KBM-7 (cell line): ENCODE measurements at places on chromosomes 6 and 20.

GRCh38 chr20:10906834-10907233 is 233.0 kb upstream of the JAG1 start:
- no peak for DNase-seq

GRCh38 chr20:62952968-62953838 is 694 bp downstream of the SLC17A9 start:
- no peak for DNase-seq

GRCh38 chr6:2381872-2382661 is 136.7 kb upstream of the GMDS start:
- no peak for DNase-seq

GRCh38 chr6:164166515-164166914 is 752.0 kb downstream of the QKI start:
- DNase-seq, result no peak

- DNase-seq, result no peak
These were observed 23.9 kb downstream of the HDDC2 start for GRCh38 chr6:125277838-125278237.

DNA sequence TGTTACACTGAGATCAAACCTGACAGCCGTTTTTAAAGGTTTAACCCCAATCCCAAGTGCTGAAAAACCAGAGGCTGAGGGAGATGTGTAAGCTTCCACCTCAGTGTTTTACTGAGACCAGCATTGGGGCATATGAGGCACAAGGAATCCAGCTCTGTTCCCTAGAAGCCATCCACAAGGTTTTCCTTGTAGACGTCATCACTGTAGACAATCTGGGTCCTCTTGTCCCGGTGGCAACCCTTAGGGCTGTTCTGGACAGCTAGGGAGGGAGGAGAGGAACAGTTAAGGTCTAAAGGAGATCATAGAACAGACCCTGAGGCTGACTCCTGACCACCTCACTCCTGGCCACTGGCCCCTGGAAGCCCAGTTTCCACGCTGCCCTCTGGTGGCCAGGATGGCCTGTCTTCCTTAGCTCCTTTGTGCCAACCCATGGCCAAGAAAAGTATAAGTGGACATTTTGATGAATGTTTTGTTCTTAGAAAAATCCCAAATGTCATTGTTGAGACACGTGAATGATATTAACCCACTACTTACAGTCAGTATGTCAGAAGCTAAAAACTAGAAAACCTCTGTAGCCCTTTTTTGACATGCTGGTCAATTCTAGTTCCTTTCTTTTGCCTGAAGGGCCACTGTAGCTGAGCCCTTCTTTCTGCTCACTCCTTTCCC is 6.4 kb downstream of the CFB start:
- DNase-seq, result peak; percentile 46

DNA sequence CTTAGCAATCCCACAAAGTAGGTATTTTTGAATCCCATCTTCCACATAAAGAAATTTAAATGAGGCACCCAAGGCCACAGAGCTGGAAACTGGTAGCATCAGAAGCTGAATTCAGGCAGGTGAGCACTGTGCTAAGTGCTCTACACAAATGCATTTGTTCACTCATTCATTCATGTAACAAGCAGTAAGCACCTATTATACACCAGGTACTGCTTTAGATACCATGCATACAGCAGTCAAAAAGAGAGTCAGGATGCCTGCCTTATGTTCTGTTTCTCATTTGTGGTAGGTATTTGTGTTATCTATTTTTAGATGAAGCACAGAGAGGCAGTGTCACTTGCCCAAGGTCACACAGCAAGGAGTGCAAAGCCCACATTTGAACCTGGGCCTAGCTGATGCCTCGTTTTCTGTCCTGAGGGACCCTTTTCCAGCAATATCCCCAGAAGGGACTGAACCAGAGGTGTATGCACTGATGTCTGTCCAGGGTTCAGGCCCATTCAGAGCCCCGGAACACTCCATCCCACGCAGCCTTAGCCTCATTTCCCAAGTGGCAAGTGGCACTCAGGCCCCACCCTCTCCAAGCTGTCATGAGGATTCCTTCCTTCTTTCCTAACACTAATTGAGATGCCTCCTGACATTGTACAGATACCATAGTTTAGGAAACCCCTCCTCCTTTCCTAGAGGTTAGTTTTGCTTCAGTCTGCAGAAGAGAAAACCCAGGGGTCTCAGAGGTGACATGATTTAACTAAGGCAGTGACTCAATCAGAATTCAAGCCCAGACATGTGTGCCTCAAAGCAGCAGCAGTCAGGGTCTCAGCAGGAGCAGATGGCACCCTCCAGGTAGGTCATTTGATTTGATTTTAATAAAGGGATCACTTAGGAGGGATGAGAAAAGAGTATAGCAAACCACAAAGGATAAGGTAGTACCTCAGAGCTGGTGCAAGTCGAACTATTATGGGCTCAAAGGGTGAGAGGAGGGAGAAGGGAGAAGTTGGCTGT is 61.2 kb upstream of the SIRPA start:
- DNase-seq, result no peak

DNA sequence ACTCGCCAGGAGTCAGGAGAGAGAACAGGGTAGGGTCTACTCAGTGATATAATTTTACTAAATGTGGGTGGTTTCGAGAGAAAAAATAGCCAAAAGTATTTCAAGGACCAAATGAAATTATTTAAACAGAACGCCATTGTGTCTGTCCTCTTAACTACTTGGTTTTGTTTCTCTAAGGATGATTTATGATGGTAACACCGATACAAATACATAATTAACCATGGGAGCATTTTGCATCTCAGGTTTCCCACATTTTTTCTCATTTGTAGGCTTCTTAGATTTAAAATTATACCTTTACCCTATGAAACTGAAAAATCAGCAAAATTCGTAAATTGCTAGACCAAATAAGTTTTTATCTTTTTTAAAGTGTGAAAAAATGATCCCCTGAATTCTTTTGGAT is 188.2 kb downstream of the ZFP64 start:
- DNase-seq, result no peak

DNA sequence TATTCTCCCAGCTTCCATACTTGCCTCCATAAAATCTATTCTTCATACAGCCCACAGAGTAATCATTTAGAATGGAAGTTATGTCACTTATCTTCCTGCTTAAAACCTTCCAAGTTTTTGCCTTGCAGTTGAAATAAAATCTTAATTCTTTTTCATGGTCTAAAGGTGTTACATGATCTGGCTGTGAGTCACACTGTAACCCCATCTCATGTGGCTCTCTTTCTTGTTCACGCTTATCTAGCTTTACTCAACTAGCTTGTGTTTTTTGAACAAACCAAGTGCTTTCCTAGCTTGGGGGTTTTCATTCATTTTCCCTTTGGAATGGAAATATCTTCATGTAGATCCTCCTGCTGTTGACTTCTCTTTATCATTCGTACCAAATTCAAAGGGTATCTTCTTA is 23.6 kb upstream of the THEMIS start:
- no peak for DNase-seq

DNA sequence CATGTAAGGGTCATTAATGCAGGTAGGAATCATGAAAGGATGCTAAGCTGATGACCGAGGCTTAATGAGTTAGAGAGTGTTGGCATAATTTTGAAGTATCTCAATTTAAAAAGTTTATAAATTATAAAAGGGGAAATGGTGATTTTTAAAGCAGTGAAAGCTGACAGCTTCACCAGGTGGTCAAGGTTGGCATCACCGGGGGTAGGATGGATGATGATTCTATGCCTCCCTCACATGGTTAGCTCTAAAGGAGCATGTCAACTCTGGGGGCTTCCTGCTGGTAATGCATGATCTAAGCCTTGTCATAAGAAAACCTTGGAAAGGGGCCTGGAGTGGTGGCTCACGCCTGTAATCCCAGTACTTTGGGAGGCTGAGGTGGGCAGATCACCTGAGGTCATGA is 89.2 kb upstream of the MARCKS start:
- no peak for DNase-seq

DNA sequence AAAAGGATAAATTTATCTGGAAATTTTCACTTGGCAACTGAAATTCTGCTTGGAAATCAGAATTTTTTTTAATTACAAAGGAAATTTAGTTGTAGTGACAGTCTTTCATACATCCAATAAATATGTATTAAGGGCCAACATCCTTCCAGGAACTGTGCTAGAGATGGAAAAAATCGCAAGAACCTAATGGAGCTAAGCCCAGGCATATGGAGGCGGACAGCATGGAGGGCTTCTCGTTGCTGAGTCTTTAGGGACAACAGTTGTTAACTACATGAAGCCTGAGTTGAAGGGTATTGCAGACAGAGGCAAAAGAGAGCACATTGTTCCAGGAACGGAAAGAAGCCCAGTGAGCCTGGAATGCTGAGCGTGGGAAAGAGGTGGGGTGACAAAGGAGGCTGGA is 208.9 kb downstream of the IBTK start:
- no peak for DNase-seq

DNA sequence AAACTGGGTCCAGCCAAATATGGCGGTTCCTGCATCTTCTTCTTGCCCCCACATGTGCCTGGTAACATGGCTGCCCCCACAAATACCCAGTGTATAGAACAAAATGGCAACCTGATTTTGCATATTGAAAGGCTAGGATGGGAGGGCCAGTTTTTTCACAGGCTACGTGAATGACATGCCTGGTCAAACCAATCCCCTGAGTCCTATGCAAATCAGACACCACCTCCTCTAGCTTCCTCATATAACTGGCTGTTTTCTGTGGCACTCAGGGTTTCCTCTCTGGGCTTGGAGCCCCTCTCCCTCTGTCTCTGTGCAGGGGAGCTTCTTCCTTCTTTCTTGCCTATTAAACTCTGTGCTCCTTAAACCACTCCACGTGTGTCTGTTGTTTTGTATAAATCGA is 372.1 kb downstream of the KIF16B start:
- DNase-seq, result no peak

DNA sequence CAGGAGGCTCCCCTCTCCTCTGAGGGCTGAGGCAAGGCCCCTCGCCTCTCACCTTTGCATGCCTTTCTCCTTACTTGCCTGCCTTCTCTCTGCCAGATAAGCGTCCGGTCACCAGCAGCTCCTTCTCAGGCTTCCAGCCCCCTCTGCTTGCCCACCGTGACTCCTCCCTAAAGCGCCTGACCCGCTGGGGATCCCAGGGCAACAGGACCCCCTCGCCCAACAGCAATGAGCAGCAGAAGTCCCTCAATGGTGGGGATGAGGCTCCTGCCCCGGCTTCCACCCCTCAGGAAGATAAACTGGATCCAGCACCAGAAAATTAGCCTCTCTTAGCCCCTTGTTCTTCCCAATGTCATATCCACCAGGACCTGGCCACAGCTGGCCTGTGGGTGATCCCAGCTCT is 21.3 kb upstream of the PPARD start:
- DNase-seq, result no peak

DNA sequence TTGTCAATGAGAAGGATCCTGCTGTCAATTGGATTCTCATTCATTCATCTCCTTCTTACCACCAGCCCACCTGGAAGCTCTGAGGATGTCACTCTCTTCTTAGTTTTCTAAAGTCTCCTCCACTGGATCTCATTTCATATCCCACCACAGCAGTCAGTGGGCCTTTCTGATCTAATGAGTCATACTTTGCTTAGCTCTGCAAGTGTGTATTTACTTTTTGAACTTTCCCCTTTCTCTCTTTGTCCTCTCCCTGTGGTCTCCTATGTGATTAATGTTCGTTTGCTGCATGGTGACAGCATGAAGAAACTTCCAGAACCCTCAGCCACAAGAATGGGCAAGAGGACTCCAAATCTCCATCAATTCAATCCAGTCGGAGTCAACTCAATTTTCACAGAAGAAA is 63.6 kb upstream of the SYNDIG1 start:
- DNase-seq, result no peak

GRCh38 chr20:34863421-34863965 is 9.2 kb downstream of the GGT7 start:
- no peak for DNase-seq

DNA sequence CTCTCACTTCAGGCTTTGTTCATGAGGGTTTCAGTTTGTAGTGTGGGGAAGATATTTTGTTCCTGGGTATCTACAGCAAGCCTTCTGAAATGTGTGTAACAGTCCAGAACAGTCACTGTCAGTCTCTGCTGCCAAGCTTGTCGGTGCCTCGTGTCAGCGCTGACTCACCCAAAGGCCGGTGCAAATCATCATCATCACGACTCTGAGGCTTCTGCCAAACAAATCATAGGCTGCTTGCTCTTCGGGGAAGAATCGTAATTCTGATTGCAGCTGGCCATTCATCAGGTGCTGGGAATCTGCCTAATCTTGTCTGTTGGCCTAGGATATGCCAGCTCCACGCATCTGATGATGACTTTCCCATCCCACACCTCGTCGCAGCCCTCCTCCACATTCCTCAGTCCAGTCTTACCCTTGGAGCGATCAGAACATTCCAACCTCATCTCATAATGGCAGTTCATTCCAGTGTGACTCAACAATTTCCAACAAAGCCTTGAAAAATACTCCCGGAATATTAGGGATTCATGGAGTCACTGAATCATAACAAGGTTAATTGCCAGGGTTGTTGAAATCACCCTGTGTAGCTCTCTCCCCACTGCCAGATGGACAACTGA is 40.9 kb downstream of the ALDH8A1 start:
- DNase-seq, result peak; percentile 5

DNA sequence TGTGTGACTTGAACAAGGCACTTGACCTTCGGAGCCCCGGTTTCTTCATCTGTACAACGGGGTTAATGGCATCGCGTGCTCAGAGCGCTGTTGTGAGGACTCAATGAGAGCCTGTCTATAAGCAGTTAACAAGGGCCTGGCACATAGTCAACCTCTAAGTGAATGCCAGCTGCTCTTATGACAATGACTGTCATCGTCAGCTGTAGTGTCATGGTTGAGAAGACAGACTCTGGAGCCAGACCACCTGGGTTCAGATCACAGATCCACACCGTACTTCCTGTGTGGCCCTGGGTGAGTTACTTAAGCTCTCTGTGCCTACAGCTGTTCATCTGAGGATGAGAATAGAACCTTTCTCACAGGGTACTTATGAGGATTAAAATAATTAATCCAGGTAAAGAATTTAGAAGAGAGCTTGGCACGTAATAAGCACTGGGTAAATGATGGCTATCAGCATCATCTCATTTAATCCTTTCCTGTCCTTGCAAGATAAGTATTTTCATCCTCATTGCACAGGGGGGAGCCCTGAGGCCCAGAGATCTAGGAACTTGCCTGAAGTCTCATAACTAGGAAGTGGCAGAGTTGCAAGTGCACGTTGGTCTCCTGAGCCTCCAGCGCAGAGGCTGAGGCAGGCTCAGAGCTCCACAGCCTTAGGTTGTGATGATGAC is 105.3 kb downstream of the EYA2 start:
- DNase-seq, result no peak

GRCh38 chr6:151506761-151507160 is 12.9 kb downstream of the CCDC170 start:
- peak; percentile 54 for DNase-seq

- DNase-seq, result no peak
These were observed 32.3 kb upstream of the SLC23A2 start for GRCh38 chr20:5033566-5033965.

- DNase-seq, result no peak
These were observed 19.9 kb downstream of the KCNK5 start for GRCh38 chr6:39209360-39209811.

GRCh38 chr6:120039664-120040063 is 690.1 kb upstream of the MAN1A1 start:
- DNase-seq, result no peak

GRCh38 chr20:62967628-62968351 is 15.3 kb downstream of the SLC17A9 start:
- DNase-seq, result no peak

- DNase-seq, result no peak
These were observed 13.2 kb downstream of the DNAJC5 start for GRCh38 chr20:63908008-63908682.

- no peak for DNase-seq
These were observed 10.3 kb downstream of the OR12D1 start for GRCh38 chr6:29425075-29425474.
